ENCODE measurements at places on chromosomes 5 and 9. TPM values are rescaled to one million over a fixed set of nuclear protein-coding genes. Genes with fewer than 3 reads are reported as not detected.

PCDHB14 gene
- total RNA-seq = 6.2 TPM

DRD1 gene
- total RNA-seq = 0.25 TPM

GPX3 gene
- 1,327 TPM for total RNA-seq

SLC27A6 gene
- total RNA-seq = not detected

ZFP62 gene
- total RNA-seq = 30.7 TPM

PIP5KL1 gene
- total RNA-seq = 3.0 TPM

PCDHGA8 gene
- total RNA-seq = 1.8 TPM

GRCh38 chr9:121252104-121252851 is 15.7 kb upstream of the GSN start:
- DNase-seq = no peak

DNA sequence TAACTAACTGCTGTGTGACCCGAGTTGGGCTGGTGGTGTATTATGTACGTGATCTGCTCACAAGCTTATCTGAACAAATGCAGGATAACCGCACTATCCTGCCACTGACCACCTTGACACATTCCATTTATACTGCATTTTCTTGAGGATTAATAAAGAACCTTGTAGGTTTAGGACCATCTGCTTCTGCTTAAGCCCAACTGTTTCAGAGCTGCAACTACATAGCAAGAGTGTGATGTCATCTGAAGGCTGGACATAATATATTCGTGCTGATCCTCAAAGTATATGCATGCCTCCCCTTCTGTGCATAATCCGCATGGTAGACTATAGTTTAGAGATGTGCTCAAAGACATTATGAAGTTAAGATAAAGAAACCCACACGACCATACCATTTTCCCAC is 435.9 kb downstream of the BNC2 start:
- DNase-seq = no peak

GRCh38 chr5:95927927-95928723 is 33.5 kb downstream of the ELL2 start:
- no peak for DNase-seq

- DNase-seq = no peak
Observed at GRCh38 chr5:65800775-65801174, 78.8 kb downstream of the NLN start.

- DNase-seq = no peak
Observed at GRCh38 chr9:35488021-35488420, 1.9 kb upstream of the RUSC2 start.

DNA sequence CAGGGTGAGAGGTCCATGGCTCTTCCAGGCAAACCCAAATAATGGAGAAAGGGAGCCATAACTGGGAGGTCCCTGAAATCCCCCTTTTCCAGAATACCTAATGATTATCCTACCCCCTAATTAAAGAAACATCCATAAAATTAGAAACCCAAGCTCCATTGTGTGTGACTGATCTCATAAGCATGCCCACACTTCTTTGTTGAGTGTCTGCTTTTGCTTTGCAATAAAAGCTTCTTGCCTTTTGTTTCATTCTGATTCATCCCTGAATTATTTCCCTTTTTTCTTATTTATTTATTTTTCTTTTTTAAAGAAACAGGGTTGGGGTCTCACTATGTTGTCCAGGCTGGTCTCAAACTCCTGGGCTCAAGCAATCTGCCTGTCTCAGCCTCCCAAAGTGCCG is 33.1 kb downstream of the BTF3 start:
- DNase-seq = no peak

- no peak for DNase-seq
Observed at GRCh38 chr9:227860-228259, 13.2 kb downstream of the DOCK8 start.

DNA sequence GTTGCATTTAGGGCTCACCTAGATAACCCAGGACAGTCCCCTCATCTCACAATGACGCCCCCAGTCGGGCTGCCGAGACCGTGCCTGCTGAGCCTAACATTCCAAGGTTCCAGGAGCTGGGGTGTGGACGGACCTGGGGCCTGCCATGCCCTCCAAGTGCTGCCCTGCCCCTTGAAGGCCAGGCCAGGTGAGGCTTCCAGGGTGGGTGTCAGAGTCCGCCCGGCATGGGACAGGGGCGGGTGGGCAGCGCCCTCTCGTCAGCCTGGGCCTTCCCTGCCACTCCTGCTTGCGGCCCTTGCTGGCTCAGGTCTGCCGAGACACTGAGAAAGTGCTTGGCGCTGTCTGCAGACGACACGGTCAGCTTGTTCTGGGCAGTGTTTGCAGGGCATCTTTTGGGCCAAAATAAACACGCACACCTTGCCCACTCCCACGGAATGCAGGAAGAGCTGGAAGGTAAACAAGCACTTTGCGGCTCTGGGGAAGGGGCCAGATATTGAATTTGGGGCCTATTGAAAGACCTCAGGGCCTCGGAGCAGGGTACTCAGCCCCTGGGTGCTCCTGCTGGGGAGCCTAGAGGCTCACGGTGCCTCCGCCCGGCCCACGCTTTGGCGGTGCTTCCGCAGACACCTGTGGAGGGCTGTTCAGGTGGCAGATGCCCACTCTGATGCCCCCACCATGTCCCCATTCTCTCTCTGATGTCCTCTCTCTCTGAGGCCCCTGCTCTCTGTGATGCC is 4.2 kb upstream of the SCGB3A1 start:
- DNase-seq = no peak

- DNase-seq = no peak
Observed at GRCh38 chr9:2019723-2020122, 4.6 kb downstream of the SMARCA2 start.

Measured in kidney (tissue), 22 donors.